Mucosa of gallbladder (tissue), 1 donor: ENCODE measurements at places on chromosomes 5 and 9.

DNA sequence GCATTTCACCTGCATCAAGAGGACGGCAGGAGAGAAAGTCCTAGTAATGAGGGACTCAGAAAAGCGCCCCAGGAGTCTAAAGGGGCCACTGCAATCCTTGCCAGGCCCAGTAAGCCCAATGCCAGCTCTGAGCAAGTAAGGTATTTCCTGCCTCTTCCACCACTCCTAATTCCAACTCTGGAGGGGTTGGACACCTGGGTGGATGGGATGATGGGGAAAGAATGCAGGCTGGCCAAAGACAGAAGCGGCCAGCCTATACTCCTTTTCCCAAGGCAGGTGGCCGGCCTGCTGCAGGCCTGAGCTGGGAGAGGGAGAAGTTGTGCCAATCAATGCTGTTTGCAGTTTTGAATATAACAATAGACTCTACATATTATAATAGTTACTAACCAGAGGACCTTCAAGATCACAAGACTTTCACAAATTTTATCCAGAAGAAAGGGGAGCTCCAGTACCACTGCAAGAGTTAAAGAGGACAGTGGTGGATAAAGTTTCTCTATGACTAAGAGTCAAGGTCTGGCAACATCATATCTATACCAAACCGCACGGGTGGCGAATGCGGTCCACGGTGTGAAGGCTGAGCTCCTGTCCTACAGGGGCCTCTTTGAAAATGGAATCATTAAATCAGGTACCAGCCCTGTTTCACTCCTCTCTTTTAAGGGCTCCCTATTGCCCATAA is 115.0 kb upstream of the TBC1D2 start:
- DNase-seq: no peak

DNA sequence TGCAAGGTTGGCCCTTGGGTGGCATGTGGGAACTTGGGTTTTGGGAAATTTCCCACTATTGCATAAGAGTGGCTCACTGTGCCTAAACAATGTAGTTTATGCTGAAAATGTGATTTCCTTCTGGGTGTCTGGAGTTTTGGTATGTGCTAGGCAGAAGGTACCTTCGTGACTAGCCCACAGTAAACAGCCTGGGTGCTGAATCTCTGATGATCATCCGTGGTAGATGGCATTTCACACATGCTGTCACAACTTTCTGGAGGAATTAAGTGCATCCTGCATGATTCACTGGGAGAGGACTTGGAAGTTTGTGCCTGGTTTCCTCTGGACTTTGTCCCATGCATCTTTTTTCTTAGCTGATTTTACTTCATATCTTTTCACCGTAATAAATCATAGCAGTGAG is 64.5 kb downstream of the LNPEP start:
- no peak for DNase-seq

DNA sequence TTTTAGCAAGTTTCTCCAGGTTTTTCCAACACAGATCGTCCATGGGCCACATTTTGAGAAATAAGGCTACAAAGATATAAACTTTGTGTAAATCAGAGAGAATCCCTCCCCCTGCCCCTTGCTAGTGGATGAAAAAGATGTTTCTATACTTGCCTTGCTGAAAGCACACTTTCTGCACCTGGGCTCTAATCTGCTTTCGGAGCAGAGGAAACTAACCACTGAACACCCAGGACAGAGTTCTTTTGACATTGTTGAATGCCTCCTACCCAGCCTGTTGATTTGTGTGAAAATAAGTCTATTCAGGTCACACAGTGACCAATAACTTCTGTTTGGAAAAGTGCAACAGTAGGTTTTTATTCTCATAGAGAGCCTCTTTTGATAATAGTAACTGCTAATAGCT is 7.5 kb downstream of the ADRB2 start:
- DNase-seq: no peak

DNA sequence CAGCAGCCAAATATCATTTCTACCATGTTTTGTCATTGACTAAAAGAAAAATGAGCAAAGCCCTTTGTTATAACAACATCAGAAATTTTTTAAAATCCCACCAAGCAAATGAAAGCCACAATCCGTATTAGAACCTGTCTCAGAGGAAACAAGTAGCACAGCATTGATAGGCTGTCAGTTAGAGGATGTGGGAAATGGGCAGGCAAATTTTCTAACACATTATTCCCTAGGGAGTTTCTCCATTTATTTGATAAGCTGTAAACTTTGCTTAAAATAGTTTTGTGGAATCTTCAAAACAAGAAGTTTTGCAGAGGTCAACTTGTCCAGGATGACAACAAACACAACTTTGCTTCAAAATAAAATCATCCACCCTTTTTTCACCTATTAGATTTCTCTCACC is 53.6 kb upstream of the APC start:
- DNase-seq: no peak
